ENCODE measurements at places on chromosomes 5 and 9.

- DNase-seq: no peak
Observed at GRCh38 chr5:160846642-160847041, 5.4 kb downstream of the ATP10B start.

DNA sequence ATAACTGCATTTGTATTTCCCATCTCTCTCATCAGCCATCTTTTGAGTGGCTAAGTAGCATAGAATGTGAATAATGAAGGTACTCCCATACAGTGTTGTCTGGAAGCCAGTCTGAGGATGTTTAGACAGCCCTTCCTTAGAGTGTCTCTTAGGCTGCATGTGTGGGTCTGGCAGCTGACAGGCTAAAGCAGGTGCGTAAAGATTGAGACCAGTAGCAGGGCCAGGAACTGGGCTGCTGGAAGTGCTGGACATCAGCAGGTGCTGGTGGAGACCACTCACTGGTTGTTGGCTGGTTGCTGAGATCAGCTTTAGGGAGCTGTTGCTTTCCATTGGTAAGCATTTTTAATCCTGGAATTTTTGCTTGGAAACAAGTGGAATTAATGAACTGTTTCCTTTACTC lies 197.5 kb downstream of the PCSK5 start:
- no peak for DNase-seq

- no peak for DNase-seq
Observed at GRCh38 chr5:1722877-1723276, 76.8 kb downstream of the MRPL36 start.

DNA sequence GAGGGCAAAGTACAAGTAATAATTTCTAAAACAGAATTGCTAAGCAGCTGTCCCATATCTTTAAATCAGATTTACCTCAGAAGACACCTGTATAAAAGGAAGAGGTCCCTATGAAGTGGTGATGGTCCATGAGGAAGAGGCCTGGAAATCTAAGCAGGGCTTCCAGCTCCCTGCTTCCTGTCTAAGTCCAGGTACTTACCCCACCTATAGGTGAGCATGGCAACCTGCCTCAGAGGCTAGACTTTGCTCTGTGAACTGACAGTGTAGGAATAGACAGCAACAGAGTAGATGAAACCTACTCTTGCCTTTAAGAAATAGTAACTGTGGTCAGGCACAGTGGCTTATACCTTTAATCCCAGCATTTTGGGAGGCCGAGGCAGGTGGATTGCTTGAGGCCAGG lies 55.8 kb upstream of the ARRDC3 start:
- DNase-seq: no peak

DNA sequence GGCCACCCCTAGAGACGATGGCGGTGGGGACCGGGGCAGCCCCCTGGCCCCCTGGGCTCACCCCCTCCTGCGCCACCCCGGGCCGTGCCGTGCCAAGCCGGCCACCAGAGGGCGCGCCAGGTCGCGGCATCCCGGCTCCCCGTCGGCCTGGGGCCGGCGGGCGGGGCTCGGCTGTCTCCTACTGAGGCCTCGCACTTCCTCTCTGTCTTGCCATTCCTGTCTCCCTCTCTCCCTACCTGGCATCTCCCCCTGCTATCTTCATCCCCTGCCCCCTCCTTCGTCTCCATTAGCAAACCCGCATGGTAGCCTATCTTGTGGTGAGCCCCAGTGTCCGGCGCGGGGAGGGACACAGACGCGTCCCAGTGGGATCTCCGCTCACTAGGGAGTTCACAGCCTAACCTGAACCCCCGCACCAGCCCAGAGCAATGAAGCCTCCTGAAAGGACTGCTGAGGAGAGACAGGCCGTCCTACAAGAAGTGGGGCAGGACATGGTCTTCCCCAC lies 29.8 kb upstream of the FABP6 start:
- peak; percentile 65 for DNase-seq

- peak; percentile 24 for DNase-seq
Observed at GRCh38 chr5:149271716-149272563, at the start of gene AFAP1L1. TSS of gene AFAP1L1 (plus strand) at chr5:149271859. CDS start at chr5:149271969, 110 bp downstream.

DNA sequence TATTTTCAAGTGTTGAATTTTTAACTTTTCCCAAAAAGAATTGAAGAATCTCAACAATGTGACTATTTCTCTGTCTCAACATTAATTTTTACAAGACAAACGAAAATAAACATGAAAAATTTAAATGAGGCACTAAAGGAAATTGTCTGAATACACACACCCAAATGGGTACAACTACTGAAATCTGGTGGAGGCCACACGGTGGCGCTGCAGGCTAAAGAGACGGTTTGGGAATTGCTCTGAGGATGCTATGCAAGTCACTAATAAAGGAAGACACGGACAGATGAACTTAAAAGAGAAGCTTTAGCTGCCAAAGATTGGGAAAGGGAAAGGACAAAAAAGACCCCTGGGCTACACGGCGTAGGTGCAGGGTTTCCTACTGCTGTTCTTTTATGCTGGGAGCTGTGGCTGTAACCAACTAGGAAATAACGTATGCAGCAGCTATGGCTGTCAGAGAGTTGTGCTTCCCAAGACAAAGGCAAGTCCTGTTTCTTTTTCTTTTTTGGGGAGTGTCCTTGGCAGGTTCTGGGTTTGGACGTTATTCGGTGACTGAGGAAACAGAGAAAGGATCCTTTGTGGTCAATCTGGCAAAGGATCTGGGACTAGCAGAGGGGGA lies at the start of gene PCDHB10:
TSS of gene PCDHB10 (plus strand) at position 244 of the 616 bp plus-strand sequence. CDS start at position 444, 200 bp downstream.
- DNase-seq: peak; percentile 78

DNA sequence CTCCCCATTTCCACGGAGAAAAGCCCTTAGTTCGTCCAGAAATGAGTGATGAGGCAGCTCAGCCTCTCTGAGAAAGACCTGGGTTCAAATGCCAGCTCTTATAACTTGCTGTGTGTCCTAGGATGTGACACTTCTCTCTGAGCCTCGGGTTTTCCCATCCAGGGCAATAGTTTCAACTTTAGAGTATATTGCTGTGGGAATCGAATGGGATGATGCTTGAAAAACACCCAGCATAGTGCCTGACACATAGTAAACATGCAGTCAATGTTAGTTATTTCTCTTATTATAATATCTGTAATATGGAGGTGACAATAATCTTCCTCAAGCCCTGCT lies 430 bp upstream of the MAPKAP1 start:
- DNase-seq: no peak
